ENCODE measurements at places on chromosomes 12 and 14. TPM values are rescaled to one million over a fixed set of nuclear protein-coding genes. Genes with fewer than 3 reads are reported as not detected.

GRCh38 chr14:65115615-65116014, 13.3 kb upstream of the MAX start:
- no peaks in the 10 kb centered on the region for H3K27me3 ChIP-seq
- no peak for DNase-seq
- H3K27ac ChIP-seq = no peak overlapping the region
- no peak overlapping the region for H3K4me3 ChIP-seq
- no peaks in the 10 kb centered on the region for H3K36me3 ChIP-seq

- H3K27me3 ChIP-seq = no peaks in the 10 kb centered on the region
These were observed 80.5 kb downstream of the TMEM260 start for GRCh38 chr14:56659964-56660551.

DNA sequence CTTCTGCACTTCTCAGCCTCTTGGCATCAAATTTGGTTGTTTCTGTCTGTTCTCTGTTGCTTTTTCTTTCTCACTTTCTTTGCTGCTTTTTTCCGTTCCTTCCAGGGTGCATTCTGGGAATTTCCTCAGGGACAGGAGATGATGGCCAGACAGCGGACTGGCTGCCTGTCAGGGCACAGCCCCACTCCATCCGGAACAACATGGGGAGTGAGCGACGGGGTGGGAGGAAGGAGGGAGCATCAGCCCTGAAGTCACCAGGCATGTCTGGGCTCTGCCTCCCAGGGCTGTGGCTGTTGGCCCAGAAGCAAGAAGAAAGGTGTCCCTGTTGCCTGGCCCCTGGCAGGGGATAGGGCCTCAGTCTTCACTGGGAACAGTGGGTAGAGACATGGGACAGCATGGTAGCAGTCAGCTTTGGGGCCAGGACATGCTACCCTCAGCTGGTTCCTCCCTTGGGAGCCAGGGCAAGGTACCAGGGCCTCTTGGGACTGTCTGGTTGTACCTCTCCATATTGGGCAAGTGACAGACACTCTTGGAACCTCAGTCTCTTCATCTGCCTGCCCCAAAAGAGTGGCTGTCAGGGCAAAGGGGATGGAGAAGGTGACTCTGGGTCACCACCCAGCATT, 8.6 kb downstream of the PGF start:
- H3K27me3 ChIP-seq = no peaks in the 10 kb centered on the region
- peak overlapping the region; percentile 13 for H3K4me3 ChIP-seq
- H3K4me1 ChIP-seq = peaks cover 28% of the 10 kb centered on the region

GRCh38 chr14:35877276-35877675, 51.1 kb downstream of the BRMS1L start:
- H3K27me3 ChIP-seq = no peaks in the 10 kb centered on the region
- no peak overlapping the region for H3K27ac ChIP-seq
- no peak for DNase-seq
- H3K4me1 ChIP-seq = peaks cover 14% of the 10 kb centered on the region
- no peak overlapping the region for H3K4me3 ChIP-seq
- H3K36me3 ChIP-seq = peaks cover 1% of the 10 kb centered on the region

- no peak for DNase-seq
- H3K27me3 ChIP-seq = no peaks in the 10 kb centered on the region
- H3K4me1 ChIP-seq = no peaks in the 10 kb centered on the region
- H3K4me3 ChIP-seq = no peak overlapping the region
- no peaks in the 10 kb centered on the region for H3K36me3 ChIP-seq
These were observed 223.3 kb downstream of the CHST11 start for GRCh38 chr12:104680070-104680469.

- H3K4me3 ChIP-seq = no peak overlapping the region
- peaks cover 49% of the 10 kb centered on the region for H3K27me3 ChIP-seq
- H3K27ac ChIP-seq = peak overlapping the region; percentile 38
- no peak for DNase-seq
These were observed 40.1 kb downstream of the SMIM41 start for GRCh38 chr12:52119398-52120254.

- no peak overlapping the region for H3K4me3 ChIP-seq
- H3K27ac ChIP-seq = no peak overlapping the region
- no peaks in the 10 kb centered on the region for H3K27me3 ChIP-seq
- H3K4me1 ChIP-seq = peaks cover 13% of the 10 kb centered on the region
- DNase-seq = no peak
These were observed 1.7 kb downstream of the FITM1 start for GRCh38 chr14:24132061-24132685.

DNA sequence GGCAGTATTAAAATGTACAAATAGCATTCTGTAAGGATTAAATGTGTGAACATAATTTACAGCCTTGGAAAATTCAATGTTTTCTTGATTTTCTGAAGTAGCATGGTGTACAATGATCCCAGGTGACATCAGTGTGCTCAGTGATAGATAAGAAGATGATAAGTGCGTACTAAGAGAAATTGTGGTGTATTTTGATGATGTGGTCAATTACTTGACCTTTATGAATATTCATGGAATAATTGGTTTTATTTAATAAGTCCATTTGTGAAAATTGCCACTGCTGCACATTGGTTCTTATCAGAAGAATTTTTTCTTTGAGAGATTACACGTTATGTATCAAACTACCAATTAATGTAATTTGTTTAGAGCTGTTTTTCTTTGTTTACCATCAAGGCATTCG, 128.8 kb downstream of the FOXG1 start:
- no peaks in the 10 kb centered on the region for H3K36me3 ChIP-seq
- no peak overlapping the region for H3K27ac ChIP-seq
- no peaks in the 10 kb centered on the region for H3K27me3 ChIP-seq

- no peak overlapping the region for H3K4me3 ChIP-seq
- no peak for DNase-seq
- H3K4me1 ChIP-seq = peaks cover 25% of the 10 kb centered on the region
- peak overlapping the region; percentile 21 for H3K27ac ChIP-seq
These were observed 16.2 kb downstream of the SLC7A8 start for GRCh38 chr14:23167116-23167847.

DNA sequence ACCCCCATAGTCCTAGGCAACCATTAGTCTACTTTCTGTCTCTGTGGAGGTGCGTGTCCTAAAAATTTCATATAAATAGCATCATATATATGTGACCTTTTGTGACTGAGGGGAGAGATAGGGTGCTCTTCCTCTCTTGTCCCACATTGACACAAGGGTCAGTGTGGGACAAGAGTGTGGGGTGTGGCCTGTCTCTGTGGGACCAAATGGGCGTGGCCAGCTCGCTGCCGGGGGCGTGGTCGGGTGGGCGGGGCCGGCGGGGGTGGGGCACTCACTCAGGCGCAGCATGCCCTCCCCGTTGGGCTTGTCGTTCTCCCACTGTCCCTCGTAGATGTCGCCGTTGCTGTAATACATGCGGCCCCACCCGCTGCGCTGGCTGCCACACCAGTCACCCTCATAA, 15.5 kb downstream of the MORN3 start:
- H3K4me3 ChIP-seq = no peak overlapping the region
- H3K36me3 ChIP-seq = no peaks in the 10 kb centered on the region
- H3K27me3 ChIP-seq = no peaks in the 10 kb centered on the region
- DNase-seq = no peak
- H3K27ac ChIP-seq = no peak overlapping the region

DNA sequence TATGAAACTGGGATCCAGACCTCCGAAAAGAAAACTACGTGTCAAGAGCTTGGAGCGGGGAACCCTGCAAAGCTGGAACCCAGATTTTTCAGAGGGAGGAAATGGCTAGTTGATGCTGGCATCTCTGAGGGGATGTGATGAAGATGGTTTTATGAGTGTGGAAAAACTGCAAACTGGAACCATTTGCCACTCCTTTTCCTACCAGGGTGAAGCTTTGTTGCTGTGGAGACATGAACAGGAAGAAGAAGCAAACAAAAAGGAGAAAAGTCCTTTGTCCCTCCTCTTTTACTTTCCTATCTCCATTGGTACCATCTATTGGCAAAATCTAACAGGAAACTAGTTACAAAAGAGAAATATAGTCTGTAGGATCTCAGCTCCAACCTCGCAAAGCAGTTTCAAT, 39.2 kb downstream of the CDK17 start:
- H3K27me3 ChIP-seq = no peaks in the 10 kb centered on the region
- peaks cover 50% of the 10 kb centered on the region for H3K4me1 ChIP-seq
- H3K27ac ChIP-seq = no peak overlapping the region
- H3K4me3 ChIP-seq = no peak overlapping the region

GRCh38 chr12:130111965-130112496, 50.2 kb upstream of the FZD10 start:
- H3K27ac ChIP-seq = no peak overlapping the region
- no peaks in the 10 kb centered on the region for H3K27me3 ChIP-seq
- H3K4me1 ChIP-seq = no peaks in the 10 kb centered on the region
- no peaks in the 10 kb centered on the region for H3K36me3 ChIP-seq
- no peak for DNase-seq
- H3K4me3 ChIP-seq = no peak overlapping the region

- no peak overlapping the region for H3K4me3 ChIP-seq
- H3K27ac ChIP-seq = no peak overlapping the region
- no peaks in the 10 kb centered on the region for H3K4me1 ChIP-seq
- no peaks in the 10 kb centered on the region for H3K27me3 ChIP-seq
These were observed 424.2 kb downstream of the BCL11B start for GRCh38 chr14:98847521-98848468.

DNA sequence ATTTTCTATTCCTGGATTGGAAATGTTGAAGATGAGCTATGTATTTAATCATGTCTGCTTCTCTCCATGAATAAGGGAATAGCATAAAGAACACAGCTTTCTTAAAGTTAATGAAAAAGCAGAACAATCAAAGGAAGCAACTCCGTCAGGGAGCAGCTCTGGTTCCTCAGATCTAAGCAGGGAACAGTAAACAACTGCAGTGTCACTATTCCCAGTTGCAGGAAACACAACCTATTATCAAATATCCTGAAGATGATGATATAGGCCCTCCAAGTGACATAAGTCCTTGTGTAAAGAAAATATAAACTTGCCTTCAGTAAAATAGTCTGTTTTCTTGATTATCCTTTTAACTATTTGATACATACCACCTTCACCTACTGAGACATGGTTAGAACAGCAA, 228.1 kb downstream of the KCNC2 start:
- H3K27me3 ChIP-seq = no peaks in the 10 kb centered on the region
- H3K4me1 ChIP-seq = no peaks in the 10 kb centered on the region
- no peaks in the 10 kb centered on the region for H3K36me3 ChIP-seq
- no peak overlapping the region for H3K27ac ChIP-seq
- no peak for DNase-seq

- peak overlapping the region; percentile 58 for H3K27ac ChIP-seq
- DNase-seq = no peak
- peaks cover 56% of the 10 kb centered on the region for H3K36me3 ChIP-seq
- H3K27me3 ChIP-seq = no peaks in the 10 kb centered on the region
These were observed 36.8 kb downstream of the SH2B3 start for GRCh38 chr12:111442301-111443045.

DNA sequence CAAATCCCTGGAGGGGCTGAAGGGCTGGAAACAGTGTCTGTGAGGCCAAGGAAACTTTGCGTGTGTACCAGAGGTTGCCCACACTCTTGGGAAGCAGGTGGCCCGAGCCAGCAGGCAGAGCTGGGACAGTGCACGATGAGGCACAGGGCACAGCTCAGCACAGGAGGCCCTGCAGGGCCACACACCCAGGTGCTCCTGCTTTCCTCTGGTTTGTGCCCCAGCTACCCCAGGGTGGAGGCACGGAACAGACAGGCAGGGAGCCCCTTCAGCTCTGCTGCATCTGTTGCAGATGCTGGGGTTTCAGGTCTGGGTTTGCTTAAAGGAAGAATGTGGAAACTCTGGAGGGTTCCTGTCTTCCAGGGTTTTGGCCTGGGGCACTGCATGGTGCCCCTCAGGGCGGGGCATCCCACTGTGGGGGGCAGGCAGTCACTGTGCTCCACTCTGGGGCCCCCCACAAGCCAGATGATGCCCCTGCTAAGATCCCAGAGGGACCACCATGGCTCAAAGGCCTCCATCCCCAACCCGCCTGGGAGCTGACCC, 8.6 kb downstream of the TMEM179 start:
- no peak for DNase-seq
- H3K27me3 ChIP-seq = no peaks in the 10 kb centered on the region
- no peak overlapping the region for H3K27ac ChIP-seq
- no peaks in the 10 kb centered on the region for H3K36me3 ChIP-seq

GRCh38 chr14:96168581-96168980, 36.1 kb upstream of the BDKRB2 start:
- no peak for DNase-seq
- H3K27ac ChIP-seq = no peak overlapping the region
- H3K36me3 ChIP-seq = no peaks in the 10 kb centered on the region
- no peak overlapping the region for H3K4me3 ChIP-seq
- H3K27me3 ChIP-seq = no peaks in the 10 kb centered on the region

- no peaks in the 10 kb centered on the region for H3K4me1 ChIP-seq
- H3K36me3 ChIP-seq = no peaks in the 10 kb centered on the region
- H3K27me3 ChIP-seq = no peaks in the 10 kb centered on the region
- H3K27ac ChIP-seq = no peak overlapping the region
These were observed 259.9 kb upstream of the DDHD1 start for GRCh38 chr14:53412819-53413675.

- DNase-seq = no peak
- H3K4me1 ChIP-seq = peaks cover 28% of the 10 kb centered on the region
- no peaks in the 10 kb centered on the region for H3K27me3 ChIP-seq
These were observed 251.5 kb downstream of the ZFP36L1 start for GRCh38 chr14:68541178-68541896.

GRCh38 chr14:30790827-30791226, 83.5 kb upstream of the COCH start:
- no peaks in the 10 kb centered on the region for H3K36me3 ChIP-seq
- no peak overlapping the region for H3K27ac ChIP-seq
- no peak overlapping the region for H3K4me3 ChIP-seq
- H3K27me3 ChIP-seq = no peaks in the 10 kb centered on the region
- no peak for DNase-seq

- no peaks in the 10 kb centered on the region for H3K36me3 ChIP-seq
- peaks cover 50% of the 10 kb centered on the region for H3K4me1 ChIP-seq
- peaks cover 64% of the 10 kb centered on the region for H3K27me3 ChIP-seq
- no peak for DNase-seq
These were observed 43.2 kb upstream of the EML1 start for GRCh38 chr14:99749763-99750715.

GRCh38 chr14:88154321-88154720, 149.4 kb downstream of the GPR65 start:
- no peaks in the 10 kb centered on the region for H3K27me3 ChIP-seq
- H3K27ac ChIP-seq = no peak overlapping the region
- DNase-seq = no peak
- no peak overlapping the region for H3K4me3 ChIP-seq
- no peaks in the 10 kb centered on the region for H3K4me1 ChIP-seq

DNA sequence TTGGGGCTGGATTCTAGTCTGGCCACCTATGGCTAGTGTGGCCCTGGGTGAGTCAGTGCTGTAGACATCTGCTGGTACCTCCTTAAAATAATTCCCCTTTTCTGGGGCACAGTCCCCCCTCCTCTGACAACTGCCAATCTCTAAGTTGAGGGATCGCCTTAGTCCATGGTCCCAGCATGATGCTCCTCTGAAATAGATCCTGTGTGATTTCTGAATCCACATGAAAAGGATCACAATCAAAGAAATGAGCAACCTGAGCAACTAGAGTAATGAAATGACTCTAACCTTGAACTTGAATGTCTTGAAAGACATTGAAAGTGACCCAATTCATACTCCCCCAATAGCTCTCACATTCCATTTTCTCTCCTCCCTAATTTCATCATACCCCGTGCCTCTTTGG, 332.5 kb downstream of the VRK1 start:
- H3K27ac ChIP-seq = no peak overlapping the region
- no peak for DNase-seq
- no peaks in the 10 kb centered on the region for H3K36me3 ChIP-seq
- H3K4me1 ChIP-seq = no peaks in the 10 kb centered on the region
- no peaks in the 10 kb centered on the region for H3K27me3 ChIP-seq

MLF2 gene
- 163 TPM for total RNA-seq

CELA1 gene
- total RNA-seq = not detected

NFATC4 gene
- 15.5 TPM for total RNA-seq

STAT6 gene
- total RNA-seq = 138 TPM

CYP46A1 gene
- not detected for total RNA-seq

MSRB3 gene
- 8.2 TPM for total RNA-seq

Data from esophagus squamous epithelium (tissue), 5 donors.